NCI-H187 (cell line): ENCODE measurements at places on chromosomes 12 and 14.
A peak's percentile ranks its signal among the peaks of the same experiment; 100 is the strongest.

DNA sequence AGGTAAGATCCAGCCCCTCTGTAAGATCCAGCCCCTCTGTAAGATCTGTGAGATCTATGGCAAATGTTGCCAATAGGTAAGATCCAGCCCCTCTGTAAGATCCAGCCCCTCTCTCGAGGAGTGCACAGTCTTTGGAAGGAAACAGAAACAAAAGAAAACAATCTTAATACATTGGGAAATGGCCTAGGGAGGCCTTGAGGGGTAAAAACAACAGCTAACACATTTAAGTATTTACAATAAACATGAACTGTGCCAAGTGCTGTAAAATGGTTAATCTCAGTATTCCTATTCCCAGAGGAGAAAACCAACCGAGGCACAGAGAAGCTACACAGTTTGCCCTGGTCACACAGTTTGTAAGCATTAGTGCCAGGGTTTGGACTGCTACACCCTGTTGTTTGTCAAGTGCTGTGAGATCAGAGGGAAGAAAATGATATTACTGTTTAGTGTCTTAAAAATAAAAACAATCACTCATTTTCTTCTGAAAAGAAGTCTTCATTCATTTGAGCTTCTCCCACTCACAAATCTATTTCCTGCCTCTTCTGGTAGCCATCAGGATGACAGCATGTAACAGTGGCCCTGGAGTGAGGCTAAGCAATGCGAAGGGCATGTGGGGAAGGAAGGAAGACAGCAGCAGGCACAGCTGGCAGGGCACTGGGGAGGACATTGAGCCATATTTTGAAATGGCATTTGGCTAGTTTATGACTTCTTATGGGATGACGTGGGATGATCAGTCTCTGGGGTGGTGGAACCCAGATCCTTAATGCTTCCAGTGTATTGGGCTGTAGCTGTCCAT, 118.7 kb upstream of the PTPRQ start:
- DNase-seq: no peak

DNA sequence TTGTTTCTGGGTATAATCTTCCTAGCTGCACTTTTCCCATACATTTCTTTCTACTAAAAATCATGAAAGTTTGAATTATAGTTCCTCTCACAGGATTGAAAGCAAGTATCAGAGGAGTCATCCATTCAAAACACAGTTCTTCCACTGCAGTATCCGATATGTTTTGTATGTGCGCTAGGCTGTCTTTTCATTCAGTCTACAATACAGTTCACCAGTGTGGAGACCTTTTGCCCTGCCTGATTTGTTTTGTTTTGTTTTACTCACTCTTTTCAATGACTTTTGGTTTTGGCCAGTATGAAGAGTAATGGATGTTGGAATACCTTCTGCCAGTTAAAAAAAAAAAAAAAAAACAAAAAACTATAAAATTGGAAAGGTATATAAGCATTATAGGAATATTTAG, 91.4 kb downstream of the FGD4 start:
- no peak for DNase-seq

GRCh38 chr12:115172521-115172920, 488.5 kb upstream of the TBX3 start:
- DNase-seq: no peak

DNA sequence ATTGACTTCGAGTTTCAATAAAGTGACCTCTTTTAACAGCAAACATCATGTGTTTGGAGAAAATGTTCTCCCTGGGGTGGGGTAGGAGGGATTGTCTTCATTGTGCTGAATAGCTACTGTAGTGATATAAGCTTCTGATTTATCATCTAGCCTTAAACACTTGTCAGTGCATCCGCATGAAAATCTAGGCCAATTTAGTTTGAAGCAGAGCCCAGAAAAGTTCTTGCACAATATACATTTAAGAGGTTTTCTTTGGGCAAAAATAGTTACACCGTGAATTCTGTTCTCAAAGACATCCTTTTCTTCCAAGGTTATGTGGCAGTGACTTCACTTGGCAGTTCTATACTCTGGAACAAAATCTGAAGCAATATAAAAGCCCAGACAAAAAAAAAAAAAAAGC, 136.0 kb upstream of the IFNG-AS1 start:
- DNase-seq: no peak

DNA sequence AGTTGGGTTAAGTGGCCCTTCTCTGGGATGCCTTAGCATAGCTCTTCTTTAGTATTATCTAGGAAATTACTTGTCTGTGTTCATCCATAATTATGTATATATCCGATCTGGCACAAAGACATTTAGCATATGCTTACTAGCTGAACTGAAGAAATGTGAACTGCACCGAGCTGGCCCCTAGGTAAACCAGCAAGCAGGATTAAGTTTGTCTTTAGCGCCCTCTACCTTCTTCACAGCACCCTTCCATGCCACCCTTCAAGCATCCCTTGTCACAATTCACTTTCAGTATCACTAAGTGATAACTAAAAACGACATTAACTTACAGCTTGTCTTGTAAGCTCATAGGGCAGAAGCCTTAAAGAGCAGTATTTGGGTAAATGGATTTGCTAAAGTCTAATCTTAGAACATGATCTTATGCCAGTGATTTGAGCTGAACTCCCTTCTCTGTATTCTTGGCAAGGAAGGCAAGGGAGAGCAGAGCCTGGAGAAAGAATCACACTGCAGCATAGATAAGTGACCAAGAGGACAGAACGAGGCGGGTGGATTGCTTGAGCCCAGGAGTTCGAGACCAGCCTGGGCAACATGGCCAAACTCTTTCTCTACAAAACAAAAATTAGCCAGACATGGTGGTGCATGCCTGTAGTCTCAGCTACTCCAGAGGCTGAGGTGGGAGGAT, 2.6 kb upstream of the HAL start:
- peak; percentile 2 for DNase-seq

DNA sequence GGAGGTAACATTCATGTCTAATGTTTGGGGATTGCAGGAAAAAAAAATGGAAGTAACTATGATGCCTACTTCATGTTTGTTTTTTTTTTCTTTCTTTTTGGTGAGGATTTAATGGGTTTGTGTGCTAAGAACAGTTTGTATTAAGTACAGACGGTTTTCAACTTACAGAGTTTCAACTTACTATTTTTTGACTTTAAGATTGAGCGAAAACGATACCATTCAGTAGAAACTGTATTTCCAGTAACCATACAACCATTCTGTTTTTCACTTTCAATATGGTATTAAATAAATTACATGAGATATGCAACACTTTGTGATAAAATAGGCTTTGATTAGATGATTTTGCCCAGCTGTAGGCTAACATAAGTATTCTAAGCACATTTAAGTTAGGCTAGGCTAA, 10.4 kb downstream of the TECPR2 start:
- no peak for DNase-seq
